ENCODE measurements at places on chromosomes 11 and 22. TPM values are rescaled to one million over a fixed set of nuclear protein-coding genes. Genes with fewer than 3 reads are reported as not detected.
A peak's percentile ranks its signal among the peaks of the same experiment; 100 is the strongest.

The SMC1B gene
- total RNA-seq: not detected

The MRPL16 gene
- total RNA-seq: 80.3 TPM

The MS4A7 gene
- total RNA-seq: 9.8 TPM

The ABTB2 gene
- total RNA-seq: 12.5 TPM

The UPK3A gene
- not detected for total RNA-seq

The DLG2 gene
- 2.4 TPM for total RNA-seq

The MSANTD4 gene
- 20.5 TPM for total RNA-seq

The PKP3 gene
- 0.15 TPM for total RNA-seq

The GALNT18 gene
- total RNA-seq: 31.8 TPM

GRCh38 chr22:43239193-43239780 lies 52.4 kb upstream of the TTLL12 start:
- DNase-seq: peak; percentile 28
- H3K27me3 ChIP-seq: no peaks in the 10 kb centered on the region
- H3K4me1 ChIP-seq: peaks cover 18% of the 10 kb centered on the region
- no peak overlapping the region for H3K27ac ChIP-seq
- H3K4me3 ChIP-seq: no peak overlapping the region
- H3K36me3 ChIP-seq: no peaks in the 10 kb centered on the region

DNA sequence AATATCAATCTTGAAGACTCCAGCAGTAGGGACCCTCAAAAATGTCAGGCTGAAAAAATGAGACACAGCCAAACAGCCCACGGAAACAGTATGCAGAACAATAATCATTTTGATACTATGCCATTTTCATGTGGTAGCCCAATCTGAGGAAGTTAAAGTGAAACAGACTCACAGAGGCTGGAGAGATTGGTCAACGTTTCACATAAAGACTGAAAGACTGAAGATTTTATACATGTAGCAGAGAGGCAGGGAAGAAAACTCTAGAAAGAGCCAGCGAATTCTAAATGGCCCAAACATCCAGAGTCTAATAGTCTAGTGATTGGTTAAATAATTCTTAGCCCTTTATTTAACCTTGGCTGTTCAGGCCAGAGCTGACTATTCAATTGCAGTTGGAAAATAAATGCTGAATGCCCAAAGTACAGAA lies 49.4 kb downstream of the MAML2 start:
- H3K4me1 ChIP-seq: peaks cover 28% of the 10 kb centered on the region
- H3K4me3 ChIP-seq: no peak overlapping the region
- no peaks in the 10 kb centered on the region for H3K36me3 ChIP-seq
- H3K27me3 ChIP-seq: no peaks in the 10 kb centered on the region

DNA sequence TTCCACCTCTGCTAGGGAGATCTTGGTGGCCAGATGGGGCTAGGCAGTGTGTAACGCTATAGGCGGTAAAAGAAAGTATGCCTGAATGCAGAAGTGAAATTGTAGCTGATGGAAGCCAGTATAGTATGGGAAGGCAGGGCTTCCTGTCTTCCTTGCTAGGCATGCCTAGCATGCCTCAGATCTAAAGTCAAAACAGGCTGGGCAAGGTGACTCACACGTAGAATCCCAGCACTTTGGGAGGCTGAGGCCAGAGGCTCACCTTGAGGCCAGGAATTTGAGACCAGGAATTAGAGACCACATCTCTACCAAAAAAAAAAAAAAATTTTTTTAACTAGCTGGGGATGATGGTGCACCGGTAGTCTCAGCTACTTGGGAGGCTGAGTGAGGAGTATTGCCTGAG lies 281.7 kb upstream of the MTNR1B start:
- no peaks in the 10 kb centered on the region for H3K36me3 ChIP-seq
- H3K4me3 ChIP-seq: no peak overlapping the region
- H3K27ac ChIP-seq: no peak overlapping the region
- DNase-seq: no peak
- H3K27me3 ChIP-seq: no peaks in the 10 kb centered on the region

DNA sequence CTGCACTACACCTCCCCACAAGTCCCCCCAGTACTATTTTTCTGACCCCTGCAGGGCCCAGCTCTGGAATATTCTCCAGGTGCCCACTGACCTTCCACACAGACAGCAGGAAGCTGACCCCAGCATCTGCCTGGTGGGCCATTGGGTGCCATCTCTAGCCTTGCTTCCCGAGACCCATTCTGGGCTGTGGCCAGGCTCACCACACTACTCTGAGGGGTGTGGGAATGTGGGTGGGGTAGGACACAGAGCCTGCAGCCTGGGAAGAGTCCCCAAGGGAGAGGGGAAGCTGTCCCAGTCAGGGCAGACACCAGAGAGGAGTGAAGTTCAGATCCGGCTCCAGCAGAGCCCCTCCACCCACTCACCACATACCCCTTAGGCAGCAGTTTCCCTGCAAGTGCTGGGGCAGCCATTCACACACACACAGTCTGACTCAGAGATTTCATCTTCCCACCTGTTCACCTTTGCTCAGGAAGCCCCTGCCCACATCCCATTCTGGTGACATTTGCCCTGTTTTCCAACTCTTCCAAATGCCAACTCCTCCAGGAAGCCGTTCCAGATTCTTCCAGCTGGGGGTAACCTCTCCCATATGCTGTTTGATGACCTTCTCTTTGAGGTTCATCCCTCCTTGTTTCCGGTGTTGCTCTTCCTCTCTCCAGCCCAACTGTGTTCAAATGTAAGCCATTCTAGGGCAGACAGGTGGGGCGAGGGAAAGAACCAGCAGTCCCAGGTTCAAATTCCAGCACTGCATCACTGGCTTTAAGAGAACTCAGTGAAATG lies 1.9 kb downstream of the SLCO2B1 start:
- H3K4me3 ChIP-seq: peak overlapping the region; percentile 59
- DNase-seq: no peak
- H3K27ac ChIP-seq: peak overlapping the region; percentile 77
- H3K36me3 ChIP-seq: no peaks in the 10 kb centered on the region
- H3K27me3 ChIP-seq: no peaks in the 10 kb centered on the region

GRCh38 chr11:6576471-6577373 lies 26.7 kb downstream of the RRP8 start:
- no peak overlapping the region for H3K4me3 ChIP-seq
- no peaks in the 10 kb centered on the region for H3K36me3 ChIP-seq
- DNase-seq: no peak

GRCh38 chr11:575313-575995 lies 816 bp upstream of the PHRF1 start:
- no peaks in the 10 kb centered on the region for H3K27me3 ChIP-seq
- H3K4me3 ChIP-seq: peak overlapping the region; percentile 75
- DNase-seq: no peak
- peaks cover 52% of the 10 kb centered on the region for H3K4me1 ChIP-seq
- H3K36me3 ChIP-seq: no peaks in the 10 kb centered on the region

- H3K27ac ChIP-seq: peak overlapping the region; percentile 80
- H3K4me3 ChIP-seq: peak overlapping the region; percentile 65
- no peaks in the 10 kb centered on the region for H3K27me3 ChIP-seq
- peak; percentile 24 for DNase-seq
Observed at GRCh38 chr11:6746086-6746618, 25.6 kb downstream of the OR2AG2 start.

DNA sequence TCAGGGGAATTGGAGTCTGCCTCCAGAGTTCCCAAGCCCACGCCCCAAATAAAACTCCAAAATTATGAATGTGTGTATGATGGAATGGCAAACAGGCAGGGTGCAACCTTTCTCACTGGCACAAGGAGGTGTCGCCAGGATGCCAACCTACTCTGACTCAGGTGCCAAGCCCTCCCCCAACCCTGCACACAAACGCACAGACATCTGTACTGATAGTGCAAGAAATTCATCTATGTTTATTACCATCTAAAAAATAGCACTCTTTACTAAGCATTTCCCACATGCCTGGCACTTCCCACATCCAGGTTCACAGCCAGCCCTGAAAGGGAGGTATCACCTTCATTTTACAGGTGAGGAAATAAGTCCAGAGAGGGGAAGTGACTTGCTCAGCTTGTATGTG lies 1.2 kb downstream of the PLA2G3 start:
- no peak overlapping the region for H3K27ac ChIP-seq
- DNase-seq: no peak
- H3K4me3 ChIP-seq: no peak overlapping the region
- H3K4me1 ChIP-seq: no peaks in the 10 kb centered on the region
- no peaks in the 10 kb centered on the region for H3K27me3 ChIP-seq
- no peaks in the 10 kb centered on the region for H3K36me3 ChIP-seq

DNA sequence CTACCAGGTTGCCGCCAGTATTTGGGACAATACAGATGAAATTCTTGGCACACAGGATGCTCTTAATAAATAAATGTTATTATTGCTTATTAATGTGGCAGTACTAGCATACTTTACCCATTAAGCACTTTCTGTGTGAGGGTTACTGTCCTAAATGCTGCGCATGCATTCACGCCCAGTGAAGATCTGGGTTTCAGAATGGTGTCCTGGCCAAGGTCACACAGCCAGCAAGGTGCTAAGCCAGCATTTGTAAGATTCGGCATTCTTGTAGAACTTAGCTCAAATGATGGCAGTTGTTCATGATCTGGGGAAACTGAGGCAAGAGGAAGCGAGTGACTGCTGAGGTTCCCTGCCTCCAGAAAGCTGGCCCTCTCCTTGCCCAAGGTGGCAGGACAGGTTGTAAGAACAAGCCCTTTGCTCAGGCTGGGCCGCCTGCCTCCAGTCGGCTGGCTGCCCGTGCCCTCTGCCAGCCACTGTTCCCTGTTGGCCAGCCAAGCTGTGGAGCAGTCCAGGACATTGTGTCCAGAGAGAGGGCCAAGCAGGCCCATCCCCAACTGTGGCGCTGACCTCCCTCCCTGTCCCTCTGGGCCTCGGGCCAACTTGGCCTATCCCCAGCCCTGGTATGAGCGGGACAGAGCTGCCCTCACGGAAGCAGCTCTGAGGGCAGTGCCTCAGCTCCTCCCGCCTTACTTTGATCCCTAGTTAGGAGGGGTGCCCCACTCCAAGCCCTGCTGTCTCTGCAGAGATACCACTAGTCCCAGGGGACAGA lies 28.8 kb downstream of the TOB2 start:
- H3K36me3 ChIP-seq: no peaks in the 10 kb centered on the region
- DNase-seq: peak; percentile 93
- peak overlapping the region; percentile 98 for H3K27ac ChIP-seq

GRCh38 chr11:79691445-79691844 lies 250.6 kb upstream of the TENM4 start:
- H3K36me3 ChIP-seq: no peaks in the 10 kb centered on the region
- H3K27ac ChIP-seq: no peak overlapping the region

GRCh38 chr22:40216041-40216756 lies 38.5 kb downstream of the TNRC6B start:
- H3K4me3 ChIP-seq: no peak overlapping the region
- H3K4me1 ChIP-seq: peaks cover 82% of the 10 kb centered on the region
- no peak for DNase-seq
- no peak overlapping the region for H3K27ac ChIP-seq

DNA sequence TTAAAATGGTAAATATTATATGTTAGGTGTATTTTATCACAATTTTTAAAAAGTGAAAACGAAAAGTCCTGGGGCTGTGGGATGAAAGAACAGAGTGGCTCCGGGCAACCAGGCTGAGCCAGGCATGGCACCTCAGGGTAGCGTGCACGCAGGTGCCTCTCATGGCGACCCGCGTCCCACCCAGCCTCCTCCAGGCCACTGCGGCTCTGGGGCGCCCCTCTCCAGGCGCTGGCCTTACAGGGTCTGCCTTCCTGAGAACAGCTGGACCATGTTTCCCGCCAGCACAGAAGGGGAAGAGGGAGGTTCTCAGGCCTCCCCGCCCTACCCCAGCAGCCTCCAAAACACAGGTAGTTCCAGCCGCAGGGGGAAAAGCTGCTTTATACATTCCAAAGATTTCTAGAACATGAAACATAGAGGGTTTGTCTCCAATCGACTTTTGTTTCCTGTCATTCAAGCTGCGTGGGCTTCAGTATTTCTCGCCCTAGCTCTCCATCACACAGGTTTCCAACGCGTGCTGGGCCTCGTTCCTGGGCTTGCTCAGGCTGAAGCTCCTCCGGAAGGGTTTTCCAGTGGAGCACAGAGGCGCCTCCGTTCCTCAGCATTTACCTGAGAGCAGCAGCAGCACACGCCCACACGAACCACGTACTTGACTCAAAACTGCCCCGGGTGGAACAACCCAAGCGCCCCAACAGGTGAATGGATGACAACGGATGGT lies 10.5 kb downstream of the EHD1 start:
- DNase-seq: no peak
- no peaks in the 10 kb centered on the region for H3K27me3 ChIP-seq
- peaks cover 72% of the 10 kb centered on the region for H3K4me1 ChIP-seq
- no peak overlapping the region for H3K4me3 ChIP-seq

GRCh38 chr11:32531528-32531927 lies 52.1 kb upstream of the EIF3M start:
- H3K4me1 ChIP-seq: no peaks in the 10 kb centered on the region
- no peak overlapping the region for H3K4me3 ChIP-seq
- no peaks in the 10 kb centered on the region for H3K27me3 ChIP-seq
- no peaks in the 10 kb centered on the region for H3K36me3 ChIP-seq
- DNase-seq: no peak

DNA sequence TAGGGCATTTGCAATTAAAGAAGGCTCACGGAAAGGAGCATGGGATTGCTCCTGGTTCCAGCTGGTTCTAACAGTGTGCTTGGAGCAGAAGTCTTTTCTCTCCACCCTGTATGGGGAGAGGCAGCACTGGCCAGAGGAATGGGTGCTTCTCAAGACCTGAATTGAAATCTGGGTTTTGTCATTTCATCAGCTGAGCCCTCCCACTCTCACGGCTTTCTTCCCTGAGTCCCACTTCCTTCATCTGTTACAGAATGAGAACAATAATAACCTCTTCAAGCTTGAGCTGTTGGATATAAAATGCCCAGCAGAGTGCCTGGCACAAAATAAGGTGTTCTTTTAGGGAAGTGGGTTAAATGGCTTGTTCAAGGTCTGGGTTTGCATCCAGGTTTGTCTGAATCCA lies 17.2 kb downstream of the CNTF start:
- no peak overlapping the region for H3K27ac ChIP-seq
- H3K4me3 ChIP-seq: no peak overlapping the region
- H3K4me1 ChIP-seq: no peaks in the 10 kb centered on the region
- H3K36me3 ChIP-seq: no peaks in the 10 kb centered on the region

DNA sequence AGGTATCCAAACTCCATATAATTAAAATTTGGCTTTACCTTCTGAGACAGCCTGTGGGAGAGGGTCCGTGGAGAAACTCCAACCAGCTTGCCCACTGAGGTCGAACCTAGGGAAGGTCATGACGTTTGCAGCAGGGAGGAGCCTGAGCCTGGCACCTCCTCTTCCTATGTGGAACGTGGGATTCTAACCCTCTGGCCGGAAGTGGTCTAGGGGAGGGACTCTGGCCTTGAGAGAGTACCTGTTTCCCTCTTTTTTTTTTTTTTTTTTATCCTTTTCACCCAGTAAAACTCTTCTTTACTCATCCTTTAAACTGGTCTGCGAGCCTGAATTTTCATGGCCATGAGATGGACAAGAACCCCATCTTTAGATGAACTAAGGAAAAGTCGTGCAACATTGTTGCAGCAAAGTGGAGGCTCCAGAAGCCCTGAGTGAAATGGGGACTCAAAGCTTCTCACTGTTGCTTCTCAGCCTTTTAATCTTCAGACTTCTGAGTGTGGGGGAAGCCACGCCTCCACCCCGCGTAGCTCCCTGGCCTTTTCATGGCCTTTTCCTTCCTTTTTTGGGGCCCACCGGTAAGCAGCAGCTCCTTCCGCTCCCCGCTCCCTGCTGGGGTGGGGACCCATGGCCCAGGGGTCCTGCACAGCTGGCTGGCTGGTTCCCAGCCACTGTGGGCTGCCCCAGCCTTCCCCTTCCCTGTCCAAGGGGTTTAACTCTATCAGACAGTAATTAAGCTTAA lies 1359.9 kb downstream of the LRRC4C start:
- H3K27ac ChIP-seq: no peak overlapping the region
- no peaks in the 10 kb centered on the region for H3K27me3 ChIP-seq
- no peak for DNase-seq
- no peak overlapping the region for H3K4me3 ChIP-seq
- no peaks in the 10 kb centered on the region for H3K36me3 ChIP-seq
- H3K4me1 ChIP-seq: no peaks in the 10 kb centered on the region

GRCh38 chr11:72012091-72012630 lies 13.5 kb downstream of the IL18BP start:
- H3K4me1 ChIP-seq: peaks cover 23% of the 10 kb centered on the region
- no peak overlapping the region for H3K4me3 ChIP-seq
- H3K36me3 ChIP-seq: peaks cover 100% of the 10 kb centered on the region
- H3K27ac ChIP-seq: peak overlapping the region; percentile 68
- no peaks in the 10 kb centered on the region for H3K27me3 ChIP-seq
